ENCODE measurements at places on chromosomes 1 and 21. TPM values are rescaled to one million over a fixed set of nuclear protein-coding genes. Genes with fewer than 3 reads are reported as not detected.

DNA sequence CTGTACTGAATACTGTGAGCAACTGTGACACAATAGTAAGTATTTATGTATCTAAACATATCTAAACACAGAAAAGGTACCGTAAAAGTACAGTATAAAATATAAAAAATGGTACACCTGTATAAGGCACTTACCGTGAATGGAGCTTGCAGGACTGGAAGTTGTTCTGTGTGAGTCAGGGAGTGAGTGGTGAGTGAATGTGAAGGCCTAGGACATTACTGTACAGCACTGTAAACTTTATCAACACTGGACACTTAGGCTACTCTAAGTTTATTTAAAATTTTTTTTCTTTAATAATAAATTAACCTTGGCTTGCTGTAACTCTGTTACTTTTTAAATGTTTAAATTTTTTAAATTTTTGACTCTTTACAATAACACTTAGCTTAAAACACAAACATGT lies 24.5 kb upstream of the SHCBP1L start:
- DNase-seq, result no peak

SLAMF7 gene
- 3.3 TPM for total RNA-seq

- peak; percentile 76 for DNase-seq
These were observed 1.0 kb upstream of the EFNA1 start for GRCh38 chr1:155126556-155127104.

GRCh38 chr1:206809504-206810084 lies 37.3 kb upstream of the IL10 start:
- no peak for DNase-seq

GRCh38 chr21:44713846-44714245 lies 2.5 kb upstream of the TSPEAR start:
- no peak for DNase-seq

DNA sequence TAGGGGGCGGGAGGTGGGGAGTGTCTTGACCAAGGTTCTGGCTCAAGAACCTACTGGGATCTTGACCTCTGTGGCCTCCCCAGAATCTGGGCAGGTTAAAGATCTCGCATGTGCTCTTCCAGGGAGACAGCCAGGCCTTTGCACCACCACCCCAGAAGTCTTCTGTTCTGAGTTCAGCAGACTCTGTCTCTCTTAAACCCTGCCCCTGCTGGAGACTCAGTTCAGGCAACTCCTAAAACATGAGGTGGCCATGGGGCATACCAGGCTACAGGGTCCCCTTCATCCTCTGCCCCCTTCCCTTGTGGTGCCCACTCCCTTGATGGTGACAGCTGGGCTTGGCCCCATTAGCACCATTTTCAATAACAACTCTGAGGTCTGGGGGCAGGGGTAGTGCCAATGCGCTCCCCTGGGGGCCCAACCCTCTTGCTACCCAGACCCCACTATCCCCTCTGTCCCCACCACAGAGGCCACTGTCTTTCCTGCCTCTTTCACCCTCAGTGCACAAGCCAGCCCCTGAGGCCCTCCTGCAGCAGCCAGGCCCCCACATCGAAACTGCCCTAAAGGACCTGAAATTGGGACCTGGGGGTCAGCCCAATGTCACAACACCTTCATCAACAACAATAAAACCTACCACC lies 132.7 kb upstream of the RUNX3 start:
- no peak for DNase-seq

DNA sequence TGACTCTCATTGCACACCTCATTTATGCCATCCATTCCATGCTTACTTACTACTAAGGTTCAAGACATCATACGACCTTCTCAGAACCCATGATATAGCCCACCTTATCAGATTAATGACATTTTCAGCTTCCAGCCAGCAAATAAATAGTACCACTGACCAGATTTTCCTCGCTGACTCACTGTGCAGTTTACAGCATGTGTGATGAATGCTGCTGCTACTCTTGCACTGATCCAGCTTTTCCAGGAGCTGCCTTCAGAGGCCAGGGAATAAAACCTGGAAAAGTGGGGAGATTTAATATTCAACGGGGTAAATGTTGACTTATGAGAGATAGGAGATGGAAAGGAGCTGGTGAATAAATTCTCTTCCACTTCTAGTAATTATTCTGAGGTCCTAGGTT lies 247.1 kb downstream of the COL11A1 start:
- no peak for DNase-seq

MMEL1 gene
- total RNA-seq, result not detected

RPTN gene
- total RNA-seq, result not detected

- DNase-seq, result no peak
These were observed 124.3 kb downstream of the PBX1 start for GRCh38 chr1:164683235-164683634.

GRCh38 chr1:163094182-163094581 lies 25.0 kb downstream of the RGS4 start:
- no peak for DNase-seq

HRNR gene
- not detected for total RNA-seq

All from breast epithelium (tissue), 4 donors.